ENCODE measurements at places on chromosomes 7 and 10.

DNA sequence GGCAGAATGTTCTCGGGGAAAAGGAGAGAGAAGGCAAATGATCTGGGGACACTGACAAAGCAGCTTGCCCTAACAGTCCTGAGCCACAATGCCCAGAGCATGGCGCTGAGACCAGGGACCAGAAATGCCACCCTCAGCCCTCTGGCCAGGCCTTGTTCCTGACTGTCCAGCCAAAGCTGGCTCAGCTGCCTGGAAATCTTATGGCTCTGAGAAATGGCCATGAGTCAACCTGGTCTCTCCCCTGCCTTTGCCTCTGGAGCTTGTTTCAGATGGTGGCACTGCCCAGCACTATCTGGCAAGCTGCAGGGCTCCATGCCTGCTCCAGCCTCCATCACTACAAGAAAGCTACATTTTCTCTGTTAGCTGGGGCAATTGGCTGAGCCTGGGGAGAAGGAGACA lies 90.5 kb upstream of the PLXNA4 start:
- no peak for DNase-seq

- no peak for DNase-seq
Measured at GRCh38 chr7:127650847-127651555, 993 bp upstream of the SND1 start.

DNA sequence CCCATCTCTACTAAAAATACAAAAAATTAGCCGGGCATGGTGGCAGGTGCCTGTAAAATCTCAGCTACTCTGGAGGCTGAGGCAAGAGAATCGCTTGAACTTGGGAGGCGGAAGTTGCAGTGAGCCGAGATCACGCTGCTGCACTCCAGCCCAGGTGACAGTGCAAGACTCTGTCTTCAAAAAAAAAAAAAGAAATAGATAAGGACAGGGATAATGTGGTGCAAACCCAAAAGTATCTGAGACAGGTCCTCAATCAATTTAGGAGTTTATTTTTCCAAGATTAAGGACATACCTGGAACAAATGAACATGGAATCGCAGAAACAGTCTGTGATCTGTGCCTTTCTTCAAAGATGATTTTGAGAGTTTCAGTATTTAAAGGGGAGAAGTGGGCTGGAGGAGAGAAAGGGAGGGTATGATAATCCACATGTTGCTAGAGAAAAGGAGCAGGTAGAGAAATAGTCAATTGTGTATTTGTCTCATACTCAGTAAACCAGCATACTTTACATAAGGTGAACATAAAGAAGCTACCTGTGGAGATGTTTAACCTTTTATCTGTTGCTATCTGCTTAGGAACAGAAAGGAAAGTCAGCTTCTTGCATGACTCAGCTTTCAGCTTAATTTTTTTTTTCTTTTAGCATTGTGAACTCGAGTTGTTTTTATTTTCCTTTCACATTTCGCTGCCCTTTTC lies 4.9 kb upstream of the MTPN start:
- no peak for DNase-seq

DNA sequence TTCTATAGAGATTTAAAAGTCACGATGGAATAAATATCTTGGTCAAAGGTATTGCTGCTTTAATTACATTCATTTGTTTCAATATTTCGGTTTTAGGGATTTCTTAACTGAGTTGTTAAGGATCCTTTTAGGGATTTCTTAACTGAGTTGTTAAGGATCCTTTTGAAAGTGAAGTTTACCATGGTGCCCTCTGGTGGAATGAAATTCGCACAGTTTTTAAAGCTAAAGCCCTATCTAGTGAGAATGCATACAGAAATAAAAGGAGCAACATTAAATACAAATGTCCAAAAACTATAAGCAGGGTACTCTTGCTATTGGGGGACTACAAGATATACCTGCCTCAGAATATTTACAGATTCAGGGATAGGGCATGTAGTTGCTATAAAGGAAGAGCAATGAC lies 193.7 kb downstream of the RNLS start:
- no peak for DNase-seq

Data from activated CD8-positive, alpha-beta memory T cell treated with anti-CD3 and anti-CD28 coated beads for 1 hour (primary cell).